ENCODE measurements at places on chromosomes 5 and 9.

DNA sequence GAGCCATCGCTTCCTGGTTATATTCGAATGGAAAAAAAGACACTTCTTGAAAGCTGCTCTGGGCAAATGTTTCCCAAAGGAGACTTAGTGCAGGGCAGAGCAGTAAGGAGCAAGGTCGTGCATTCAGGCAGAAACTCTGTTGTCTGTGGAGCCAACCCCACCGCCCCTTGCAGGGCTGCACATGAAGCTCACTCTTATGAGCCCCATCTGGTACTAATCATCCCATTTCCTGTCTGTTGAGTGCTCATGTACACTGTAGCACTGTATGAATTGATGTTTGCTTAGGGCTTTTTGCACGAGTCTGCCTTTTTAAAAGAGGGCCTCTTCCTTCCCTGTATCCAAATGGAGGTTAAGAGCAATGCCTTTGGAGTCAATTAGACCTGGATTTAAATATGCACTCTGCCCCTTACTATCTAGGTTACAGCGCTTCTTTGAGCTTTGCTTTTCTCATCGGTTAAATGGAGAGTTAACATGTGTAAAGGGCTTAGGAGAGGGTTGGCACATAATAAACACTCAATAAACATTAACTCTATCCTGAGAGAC lies 25.4 kb downstream of the HMHB1 start:
- no peak for DNase-seq

GRCh38 chr9:68762570-68762969 lies 57.5 kb downstream of the PIP5K1B start:
- no peak for DNase-seq

DNA sequence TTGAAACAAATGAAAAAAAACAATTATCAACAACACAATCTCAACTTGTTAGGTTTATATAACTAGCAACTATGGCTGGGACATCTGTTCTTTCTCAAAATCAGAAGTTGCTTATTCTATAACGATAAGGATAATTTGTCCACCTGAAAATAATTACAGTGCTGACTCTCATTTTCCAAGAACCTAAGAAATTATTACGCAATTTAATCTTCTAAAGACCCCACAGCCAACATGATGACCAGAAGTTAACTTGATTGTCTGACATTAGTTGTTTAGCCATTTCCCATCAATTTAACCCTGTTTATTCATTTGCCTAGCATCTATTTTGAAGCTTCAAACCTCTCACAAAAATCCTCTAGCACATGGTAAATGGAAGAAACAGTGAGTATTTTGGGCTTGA lies 293.8 kb downstream of the ELAVL2 start:
- no peak for DNase-seq

GRCh38 chr5:19608444-19609002 lies 379.5 kb downstream of the CDH18 start:
- no peak for DNase-seq
